ENCODE measurements at places on chromosomes 7 and 10.
A peak's percentile ranks its signal among the peaks of the same experiment; 100 is the strongest.

GRCh38 chr7:128827248-128827958, 2.8 kb upstream of the FLNC start:
- no peaks in the 10 kb centered on the region for H3K36me3 ChIP-seq
- no peak overlapping the region for H3K4me3 ChIP-seq
- no peak overlapping the region for H3K27ac ChIP-seq
- no peak for DNase-seq
- H3K27me3 ChIP-seq: peaks cover 39% of the 10 kb centered on the region

DNA sequence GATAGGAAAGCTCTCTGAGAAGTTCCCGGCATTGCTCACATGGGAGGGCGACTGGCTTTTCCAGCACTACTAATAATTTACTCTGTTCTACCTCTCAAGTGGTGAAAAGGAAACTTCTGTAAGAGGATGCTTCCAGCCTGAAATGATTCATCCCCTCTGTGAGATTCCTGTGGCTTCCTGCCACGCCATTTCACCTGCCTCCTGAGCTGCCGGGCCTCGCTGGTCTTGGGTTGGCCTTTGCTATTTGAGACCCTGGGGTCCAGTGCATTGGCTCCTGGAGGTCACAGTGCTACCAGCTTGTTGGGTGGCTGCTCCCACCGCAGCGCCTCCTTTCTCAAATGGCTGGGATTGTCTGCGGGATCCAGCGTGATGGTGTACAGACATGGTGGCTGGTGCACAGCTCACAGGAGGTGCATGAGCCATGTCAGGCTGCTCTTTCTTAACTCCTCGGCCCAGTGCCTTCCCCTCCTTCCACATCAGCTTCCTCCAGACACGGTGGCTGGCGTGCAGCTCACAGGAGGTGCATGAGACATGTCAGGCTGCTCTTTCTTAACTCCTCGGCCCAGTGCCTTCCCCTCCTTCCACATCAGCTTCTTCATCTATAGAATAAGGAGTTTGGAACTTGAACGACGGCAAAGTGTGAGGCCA, 42.9 kb upstream of the PCBD1 start:
- H3K27me3 ChIP-seq: peaks cover 2% of the 10 kb centered on the region
- H3K4me1 ChIP-seq: no peaks in the 10 kb centered on the region
- H3K4me3 ChIP-seq: no peak overlapping the region
- H3K27ac ChIP-seq: peak overlapping the region; percentile 35

GRCh38 chr7:148650232-148650858, 48.4 kb upstream of the CUL1 start:
- no peaks in the 10 kb centered on the region for H3K36me3 ChIP-seq
- no peak overlapping the region for H3K4me3 ChIP-seq
- H3K4me1 ChIP-seq: no peaks in the 10 kb centered on the region
- H3K27me3 ChIP-seq: peaks cover 9% of the 10 kb centered on the region
- no peak for DNase-seq

GRCh38 chr7:44963364-44964290, 15.2 kb downstream of the MYO1G start:
- DNase-seq: no peak
- H3K27me3 ChIP-seq: peaks cover 12% of the 10 kb centered on the region
- H3K4me3 ChIP-seq: no peak overlapping the region
- H3K4me1 ChIP-seq: no peaks in the 10 kb centered on the region
- peak overlapping the region; percentile 43 for H3K27ac ChIP-seq

GRCh38 chr10:77146712-77147336, 490.8 kb downstream of the KCNMA1 start:
- no peaks in the 10 kb centered on the region for H3K27me3 ChIP-seq
- no peak for DNase-seq
- H3K4me1 ChIP-seq: peaks cover 10% of the 10 kb centered on the region
- no peaks in the 10 kb centered on the region for H3K36me3 ChIP-seq

GRCh38 chr10:58827381-58827780, 314.7 kb downstream of the BICC1 start:
- no peaks in the 10 kb centered on the region for H3K36me3 ChIP-seq
- peaks cover 30% of the 10 kb centered on the region for H3K4me1 ChIP-seq
- H3K4me3 ChIP-seq: no peak overlapping the region
- DNase-seq: no peak

- H3K27me3 ChIP-seq: no peaks in the 10 kb centered on the region
- no peak for DNase-seq
- peaks cover 28% of the 10 kb centered on the region for H3K36me3 ChIP-seq
- H3K27ac ChIP-seq: no peak overlapping the region
- H3K4me1 ChIP-seq: peaks cover 20% of the 10 kb centered on the region
Measured at GRCh38 chr7:140902303-140902953, 22.3 kb downstream of the BRAF start.

GRCh38 chr10:131310142-131310541, 1.4 kb downstream of the TCERG1L start:
- H3K4me3 ChIP-seq: peak overlapping the region; percentile 83
- H3K27ac ChIP-seq: no peak overlapping the region
- peaks cover 15% of the 10 kb centered on the region for H3K4me1 ChIP-seq

- H3K4me3 ChIP-seq: peak overlapping the region; percentile 44
- peak overlapping the region; percentile 75 for H3K27ac ChIP-seq
- H3K4me1 ChIP-seq: peaks cover 75% of the 10 kb centered on the region
- H3K36me3 ChIP-seq: peaks cover 3% of the 10 kb centered on the region
- no peaks in the 10 kb centered on the region for H3K27me3 ChIP-seq
- peak; percentile 7 for DNase-seq
Measured at GRCh38 chr7:80842022-80842790, 76.6 kb downstream of the SEMA3C start.

GRCh38 chr10:85978566-85979358, 387.8 kb downstream of the GRID1 start:
- no peaks in the 10 kb centered on the region for H3K27me3 ChIP-seq
- no peak overlapping the region for H3K27ac ChIP-seq
- H3K36me3 ChIP-seq: no peaks in the 10 kb centered on the region
- no peaks in the 10 kb centered on the region for H3K4me1 ChIP-seq

- H3K36me3 ChIP-seq: no peaks in the 10 kb centered on the region
- no peak for DNase-seq
- H3K27me3 ChIP-seq: no peaks in the 10 kb centered on the region
- H3K4me3 ChIP-seq: no peak overlapping the region
Measured at GRCh38 chr7:79037001-79037400, 416.5 kb downstream of the MAGI2 start.

- no peak overlapping the region for H3K27ac ChIP-seq
- H3K4me3 ChIP-seq: no peak overlapping the region
- no peaks in the 10 kb centered on the region for H3K36me3 ChIP-seq
- H3K27me3 ChIP-seq: no peaks in the 10 kb centered on the region
- no peak for DNase-seq
Measured at GRCh38 chr10:129706523-129706922, 239.5 kb downstream of the MGMT start.

- H3K27ac ChIP-seq: no peak overlapping the region
- H3K4me3 ChIP-seq: no peak overlapping the region
- H3K27me3 ChIP-seq: peaks cover 27% of the 10 kb centered on the region
Measured at GRCh38 chr7:157046681-157047080, 36.2 kb upstream of the MNX1 start.

- no peak for DNase-seq
- peaks cover 16% of the 10 kb centered on the region for H3K36me3 ChIP-seq
- no peak overlapping the region for H3K4me3 ChIP-seq
Measured at GRCh38 chr10:73205081-73205480, 37.2 kb downstream of the FAM149B1 start.

DNA sequence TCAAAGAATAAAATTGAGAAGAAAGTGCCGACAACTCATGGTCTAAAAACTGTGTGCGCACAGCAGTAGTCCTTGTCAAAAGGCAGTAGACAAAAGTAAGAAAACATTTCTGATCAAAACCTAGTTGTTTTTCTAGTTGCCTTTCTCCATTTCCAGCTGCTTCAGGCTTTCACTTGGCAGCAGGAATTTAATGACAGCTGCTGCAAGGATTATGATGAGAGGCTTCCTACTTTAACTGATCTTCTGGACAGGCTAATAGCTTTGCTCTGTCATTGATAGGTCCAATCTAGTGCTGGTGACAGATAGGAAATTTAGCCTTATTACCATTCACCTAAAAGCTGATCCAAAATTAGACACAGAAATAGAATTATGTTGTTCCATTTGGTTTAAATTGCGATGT, 110.7 kb upstream of the SEMA3C start:
- peaks cover 7% of the 10 kb centered on the region for H3K4me1 ChIP-seq
- no peak for DNase-seq
- no peaks in the 10 kb centered on the region for H3K27me3 ChIP-seq
- no peak overlapping the region for H3K27ac ChIP-seq
- no peaks in the 10 kb centered on the region for H3K36me3 ChIP-seq

GRCh38 chr10:102627736-102628293, 16.5 kb upstream of the TRIM8 start:
- H3K27ac ChIP-seq: peak overlapping the region; percentile 97
- no peak for DNase-seq
- H3K4me3 ChIP-seq: peak overlapping the region; percentile 62
- H3K36me3 ChIP-seq: peaks cover 9% of the 10 kb centered on the region
- H3K27me3 ChIP-seq: no peaks in the 10 kb centered on the region

DNA sequence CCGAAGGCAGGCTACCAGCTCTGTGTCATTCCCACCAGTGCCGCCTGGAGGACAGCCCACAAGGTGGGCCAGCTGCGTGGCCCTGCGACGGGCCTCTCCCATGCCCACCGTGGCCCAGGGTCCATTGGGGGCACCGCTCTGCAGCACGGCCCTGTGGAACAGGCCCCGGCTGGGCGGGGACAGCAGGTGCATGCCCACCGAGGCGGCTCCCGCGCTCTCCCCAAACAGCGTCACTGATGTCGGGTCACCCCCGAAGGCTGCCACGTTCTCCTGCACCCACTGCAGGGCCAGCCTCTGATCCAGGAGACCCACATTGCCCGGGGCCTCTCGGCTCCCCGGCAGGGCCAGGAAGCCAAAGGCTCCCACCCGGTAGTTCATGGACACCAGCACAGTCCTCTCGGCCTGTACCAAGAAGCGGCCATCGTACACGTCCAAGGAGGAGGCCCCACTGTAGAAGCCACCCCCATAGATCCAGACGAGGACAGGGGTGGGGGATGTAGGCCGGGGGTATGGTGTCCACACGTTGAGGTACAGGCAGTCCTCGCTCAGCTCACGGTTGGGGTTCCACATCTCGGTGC, 2.3 kb downstream of the ACHE start:
- H3K27me3 ChIP-seq: peaks cover 52% of the 10 kb centered on the region
- H3K27ac ChIP-seq: no peak overlapping the region
- H3K4me3 ChIP-seq: peak overlapping the region; percentile 41
- no peak for DNase-seq
- no peaks in the 10 kb centered on the region for H3K36me3 ChIP-seq

DNA sequence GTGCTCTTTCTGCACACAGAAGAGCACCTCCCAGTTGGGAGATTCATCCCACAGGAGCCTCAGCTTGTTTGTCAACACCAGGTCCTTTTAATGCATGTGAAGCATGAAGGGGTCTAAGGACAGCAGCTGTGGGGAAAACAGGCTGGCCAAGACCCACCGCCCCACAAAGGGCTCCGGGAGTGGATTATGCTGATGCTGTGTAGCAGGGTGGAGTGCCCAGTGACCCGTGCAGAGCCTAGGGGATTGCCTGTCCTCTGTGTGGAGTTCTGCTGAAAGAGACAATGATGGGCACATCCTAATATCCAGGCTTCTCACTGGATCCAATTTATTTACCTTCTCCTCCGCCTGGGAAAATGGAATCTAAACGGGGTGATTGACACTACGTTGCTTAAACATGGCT, 74.0 kb downstream of the PIP4K2A start:
- no peak for DNase-seq
- H3K4me1 ChIP-seq: peaks cover 17% of the 10 kb centered on the region
- H3K27ac ChIP-seq: no peak overlapping the region
- no peaks in the 10 kb centered on the region for H3K36me3 ChIP-seq
- H3K27me3 ChIP-seq: no peaks in the 10 kb centered on the region

- no peaks in the 10 kb centered on the region for H3K36me3 ChIP-seq
- no peaks in the 10 kb centered on the region for H3K27me3 ChIP-seq
- no peak for DNase-seq
- no peak overlapping the region for H3K4me3 ChIP-seq
- no peak overlapping the region for H3K27ac ChIP-seq
Measured at GRCh38 chr7:68276725-68277124, 1280.1 kb downstream of the TYW1 start.

DNA sequence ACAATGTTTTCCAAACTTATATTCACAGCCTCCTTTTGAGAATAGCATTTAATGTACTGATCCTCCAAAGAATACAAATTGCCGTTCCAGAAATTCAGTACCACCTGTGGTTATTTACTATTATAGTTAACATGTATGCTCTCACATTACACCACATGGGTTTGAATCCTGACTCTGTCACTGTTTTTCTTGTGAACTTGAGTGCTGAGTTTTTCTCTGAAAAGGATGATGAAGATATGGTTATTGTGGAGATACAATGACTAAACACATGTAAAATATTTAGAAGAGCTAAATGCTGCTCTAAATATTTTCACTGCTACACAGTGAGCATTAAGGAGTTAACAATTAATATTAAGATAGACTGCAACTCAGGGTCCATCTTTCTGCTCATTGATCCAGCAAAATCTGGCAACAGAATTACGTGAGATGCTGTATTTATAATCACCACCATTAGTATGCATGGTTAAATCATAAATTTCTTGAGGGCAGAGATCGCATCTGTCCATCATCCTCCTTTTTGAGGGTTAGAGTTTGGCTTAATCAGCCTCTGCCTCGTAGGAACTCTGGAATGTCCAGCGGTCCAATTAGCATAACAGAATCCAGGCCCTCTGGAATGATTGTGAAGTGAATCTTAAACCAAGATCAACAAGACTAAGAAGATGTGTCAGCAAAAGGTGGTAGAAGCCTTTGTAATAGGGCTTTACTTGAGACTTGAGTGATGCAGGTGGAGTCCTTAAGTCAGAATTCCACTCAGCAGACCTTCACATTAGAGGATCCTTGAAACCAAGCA, 152.8 kb downstream of the MACC1 start:
- H3K4me3 ChIP-seq: no peak overlapping the region
- H3K36me3 ChIP-seq: peaks cover 12% of the 10 kb centered on the region
- H3K27me3 ChIP-seq: no peaks in the 10 kb centered on the region
- H3K27ac ChIP-seq: no peak overlapping the region
- H3K4me1 ChIP-seq: peaks cover 20% of the 10 kb centered on the region

GRCh38 chr7:126696256-126697038, 556.3 kb downstream of the GRM8 start:
- H3K4me3 ChIP-seq: no peak overlapping the region
- no peak overlapping the region for H3K27ac ChIP-seq
- H3K4me1 ChIP-seq: peaks cover 19% of the 10 kb centered on the region
- H3K27me3 ChIP-seq: no peaks in the 10 kb centered on the region
- DNase-seq: no peak
- no peaks in the 10 kb centered on the region for H3K36me3 ChIP-seq

DNA sequence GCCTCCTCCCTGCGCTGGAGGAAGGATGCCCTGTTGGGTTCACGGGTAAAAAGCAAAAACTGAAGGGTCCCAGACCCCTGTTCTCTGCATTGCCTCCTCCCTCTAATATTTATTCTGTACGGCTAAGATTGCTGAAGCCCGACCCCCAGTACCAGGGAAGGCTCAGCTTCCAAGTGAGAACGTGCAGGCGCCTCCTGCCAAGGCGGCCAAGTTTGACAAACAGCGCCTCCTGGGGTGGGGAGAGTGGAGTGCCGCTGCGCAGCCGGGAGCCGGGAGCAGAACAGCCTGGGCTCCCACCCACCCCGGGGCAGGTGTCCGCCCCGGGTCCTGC, 4.7 kb upstream of the EBF3 start:
- peaks cover 38% of the 10 kb centered on the region for H3K4me1 ChIP-seq
- no peak overlapping the region for H3K27ac ChIP-seq
- H3K36me3 ChIP-seq: no peaks in the 10 kb centered on the region
- H3K27me3 ChIP-seq: peaks cover 86% of the 10 kb centered on the region
- peak overlapping the region; percentile 41 for H3K4me3 ChIP-seq
